Large intestine (tissue), 12 donors: ENCODE measurements at places on chromosomes 4 and X. TPM values are rescaled to one million over a fixed set of nuclear protein-coding genes. Genes with fewer than 3 reads are reported as not detected.

CASP6 gene
- 108 TPM for polyA plus RNA-seq

DNA sequence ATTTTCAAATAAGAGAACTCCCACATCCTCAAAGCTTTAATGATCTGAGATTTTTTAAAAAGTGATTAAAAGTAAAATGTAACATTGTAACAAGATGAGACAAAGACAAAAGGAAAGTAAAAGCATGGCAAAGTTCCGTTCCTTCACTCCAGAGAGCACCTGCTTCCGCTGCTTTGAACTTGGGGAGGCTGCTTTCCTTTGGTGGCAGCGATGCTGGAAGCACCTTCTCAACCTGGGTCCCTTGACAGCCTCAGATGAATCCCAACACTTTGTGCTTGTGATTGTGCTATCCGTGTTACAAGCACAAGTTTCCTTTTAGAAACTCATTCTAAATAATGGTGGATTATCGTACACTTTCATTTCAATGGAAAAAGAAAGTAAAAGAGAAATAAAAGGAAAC, 59.7 kb downstream of the HADH start:
- H3K27me3 ChIP-seq = no peaks in the 10 kb centered on the region
- no peak for DNase-seq
- H3K4me3 ChIP-seq = no peak overlapping the region

PRKG2 gene
- polyA plus RNA-seq = 61.2 TPM

- peaks cover 29% of the 10 kb centered on the region for H3K4me1 ChIP-seq
- H3K4me3 ChIP-seq = no peak overlapping the region
- H3K27ac ChIP-seq = peak overlapping the region; percentile 5
- H3K27me3 ChIP-seq = no peaks in the 10 kb centered on the region
- H3K36me3 ChIP-seq = no peaks in the 10 kb centered on the region
Measured at GRCh38 chr4:159283696-159284095, 180.8 kb downstream of the RAPGEF2 start.

GRCh38 chr4:118968005-118968404, 79.4 kb downstream of the SYNPO2 start:
- H3K27ac ChIP-seq = peak overlapping the region; percentile 61
- no peak overlapping the region for H3K4me3 ChIP-seq
- DNase-seq = peak; percentile 86
- H3K27me3 ChIP-seq = no peaks in the 10 kb centered on the region

- H3K4me3 ChIP-seq = no peak overlapping the region
- no peak for DNase-seq
- H3K27ac ChIP-seq = no peak overlapping the region
- H3K27me3 ChIP-seq = no peaks in the 10 kb centered on the region
Measured at GRCh38 chrX:55120761-55121358, 32.0 kb downstream of the PAGE2 start.

PPP4R3C gene
- polyA plus RNA-seq = not detected

SEC31A gene
- 311 TPM for polyA plus RNA-seq

DNA sequence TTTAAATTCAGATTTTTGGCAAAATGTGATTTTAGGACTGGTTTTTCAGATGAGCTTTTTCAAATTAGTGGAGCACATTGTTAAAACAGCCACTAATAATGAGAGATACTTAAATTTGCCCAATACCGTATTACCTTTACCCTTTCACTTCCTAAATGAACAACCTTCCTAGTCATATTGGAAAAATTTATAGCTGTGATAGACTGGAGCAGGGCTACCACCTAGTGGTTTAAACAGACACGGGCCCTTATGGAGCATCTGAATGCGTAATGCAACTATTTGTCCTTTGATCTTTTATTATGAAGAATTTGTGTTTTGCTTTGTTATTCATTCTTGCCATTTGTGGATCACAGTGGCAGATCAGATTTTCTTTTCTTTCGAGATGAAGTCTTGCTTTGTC, 72.7 kb downstream of the KDM6A start:
- no peaks in the 10 kb centered on the region for H3K36me3 ChIP-seq
- H3K27me3 ChIP-seq = no peaks in the 10 kb centered on the region
- no peak overlapping the region for H3K27ac ChIP-seq
- no peak for DNase-seq
- H3K4me1 ChIP-seq = no peaks in the 10 kb centered on the region
- no peak overlapping the region for H3K4me3 ChIP-seq

GPR34 gene
- 10.5 TPM for polyA plus RNA-seq

MAGEC2 gene
- not detected for polyA plus RNA-seq

XK gene
- polyA plus RNA-seq = 12.3 TPM

NMU gene
- polyA plus RNA-seq = 1.3 TPM

DNA sequence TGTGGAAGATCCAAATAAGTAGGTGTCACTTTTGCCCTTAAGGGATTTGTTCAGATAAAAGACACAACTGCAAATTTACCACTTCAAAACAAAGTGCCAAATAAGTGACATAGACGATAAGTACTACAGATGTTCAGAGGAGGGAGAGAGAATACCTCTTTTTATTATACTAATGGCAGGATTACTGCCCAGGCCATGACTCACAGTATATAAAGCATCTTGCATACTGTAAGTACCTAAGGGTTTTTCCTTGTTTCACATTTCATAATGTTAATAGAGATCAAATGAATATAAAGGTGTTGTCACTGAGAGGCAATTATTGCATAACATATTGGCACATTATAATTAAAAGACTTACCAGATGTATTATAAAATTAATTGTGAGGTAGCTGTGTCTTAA, 46.4 kb downstream of the PTPN13 start:
- peaks cover 6% of the 10 kb centered on the region for H3K36me3 ChIP-seq
- no peak overlapping the region for H3K27ac ChIP-seq
- no peak overlapping the region for H3K4me3 ChIP-seq
- DNase-seq = no peak
- H3K27me3 ChIP-seq = no peaks in the 10 kb centered on the region

DNA sequence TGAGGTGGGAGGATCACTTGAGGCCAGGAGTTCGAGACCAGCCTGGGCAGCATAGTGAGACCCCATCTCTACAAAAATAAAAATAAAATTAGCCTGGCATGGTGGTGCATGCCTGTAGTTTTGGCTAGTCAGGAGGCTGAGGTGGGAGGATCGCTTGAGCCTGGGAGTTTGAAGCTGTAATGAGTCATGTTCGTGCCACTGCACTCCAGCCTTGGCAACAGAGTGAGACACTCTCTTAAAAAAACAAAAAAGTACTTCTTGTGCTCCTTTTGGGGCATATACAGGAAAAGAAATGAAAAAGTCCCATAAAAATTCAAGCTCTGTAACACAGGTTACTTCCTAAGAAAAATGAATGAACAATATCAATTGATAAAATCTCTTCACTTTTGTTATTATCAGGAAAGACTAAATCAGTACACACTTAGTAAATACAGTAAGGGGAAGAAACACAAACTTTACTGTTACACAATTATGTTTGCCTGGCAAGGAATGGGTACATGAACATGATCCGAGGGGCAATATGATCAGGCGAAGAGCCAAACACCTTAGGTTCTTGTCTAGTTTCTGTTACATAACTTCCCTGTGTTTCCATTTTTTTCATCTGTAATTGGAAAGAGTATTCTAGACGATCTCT, 46.9 kb downstream of the CCDC158 start:
- peaks cover 23% of the 10 kb centered on the region for H3K4me1 ChIP-seq
- H3K27ac ChIP-seq = no peak overlapping the region
- no peak overlapping the region for H3K4me3 ChIP-seq
- H3K36me3 ChIP-seq = no peaks in the 10 kb centered on the region

TCP11X2 gene
- polyA plus RNA-seq = 0.25 TPM

- no peaks in the 10 kb centered on the region for H3K4me1 ChIP-seq
- no peaks in the 10 kb centered on the region for H3K36me3 ChIP-seq
- H3K4me3 ChIP-seq = no peak overlapping the region
- H3K27me3 ChIP-seq = no peaks in the 10 kb centered on the region
Measured at GRCh38 chr4:142065086-142065647, 428.8 kb downstream of the IL15 start.

DNA sequence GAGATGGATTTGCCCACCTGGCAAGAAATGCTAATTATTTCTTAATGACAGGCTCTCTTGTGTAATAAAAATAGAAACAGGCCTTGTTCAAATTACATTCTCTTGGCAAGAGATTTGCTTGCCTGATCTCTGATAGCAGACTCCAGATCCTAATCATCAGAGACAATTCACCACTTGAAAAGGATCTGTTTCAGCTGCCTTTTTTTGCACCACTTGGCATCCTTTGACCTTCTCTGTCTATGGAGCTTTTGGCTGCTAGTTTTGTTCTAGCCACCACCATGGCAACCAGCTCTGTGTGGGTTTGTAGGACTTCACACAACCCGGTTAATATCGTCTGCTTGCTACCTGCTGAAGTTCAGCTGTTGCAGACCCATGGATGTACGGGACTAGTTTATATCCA, 241.1 kb upstream of the TLL1 start:
- H3K36me3 ChIP-seq = no peaks in the 10 kb centered on the region
- H3K27ac ChIP-seq = no peak overlapping the region
- H3K27me3 ChIP-seq = no peaks in the 10 kb centered on the region
- no peaks in the 10 kb centered on the region for H3K4me1 ChIP-seq
- peak; percentile 2 for DNase-seq

MAML3 gene
- polyA plus RNA-seq = 10.6 TPM

GRCh38 chrX:107672955-107673378, 44.7 kb downstream of the PRPS1 start:
- peaks cover 39% of the 10 kb centered on the region for H3K4me1 ChIP-seq
- no peaks in the 10 kb centered on the region for H3K27me3 ChIP-seq
- no peaks in the 10 kb centered on the region for H3K36me3 ChIP-seq
- H3K4me3 ChIP-seq = no peak overlapping the region
- DNase-seq = peak; percentile 79
- peak overlapping the region; percentile 68 for H3K27ac ChIP-seq

ARR3 gene
- 0.43 TPM for polyA plus RNA-seq

TMPRSS11F gene
- not detected for polyA plus RNA-seq

DNA sequence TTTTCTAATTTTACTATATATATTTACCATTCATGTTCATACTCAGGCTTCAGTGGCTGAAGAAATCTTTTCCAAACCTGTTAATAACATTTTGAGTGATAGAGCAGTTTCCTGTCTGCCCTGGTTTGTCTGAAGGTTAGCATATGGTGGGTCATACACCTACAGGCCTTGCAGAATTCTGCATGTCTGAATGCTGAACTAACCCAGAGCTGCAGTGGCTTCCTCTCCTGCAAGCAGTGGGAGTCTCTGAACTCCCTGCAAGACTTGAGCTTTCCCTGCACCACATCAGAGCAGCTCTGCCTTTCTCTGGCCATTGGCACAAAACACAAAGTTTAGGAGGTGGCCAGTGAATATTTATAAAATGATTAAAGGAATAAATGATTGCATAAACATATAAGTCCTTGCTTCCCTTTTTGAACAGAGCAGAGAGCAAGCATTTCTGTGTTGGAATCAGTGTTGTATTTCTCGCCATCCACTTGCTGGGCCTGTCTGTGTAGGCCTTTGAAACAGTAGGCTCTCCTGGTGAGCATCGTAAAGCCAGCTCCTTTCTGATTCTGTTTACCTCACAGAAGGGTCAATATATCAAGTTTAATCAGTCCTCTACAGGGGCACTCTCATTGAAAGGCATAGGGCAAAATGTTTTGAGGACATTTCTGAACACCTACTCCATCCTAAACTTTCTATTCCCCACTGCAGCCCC, 15.0 kb upstream of the UNC5C start:
- H3K27me3 ChIP-seq = no peaks in the 10 kb centered on the region
- H3K4me3 ChIP-seq = no peak overlapping the region
- no peaks in the 10 kb centered on the region for H3K36me3 ChIP-seq
- DNase-seq = no peak
- no peak overlapping the region for H3K27ac ChIP-seq

GRCh38 chr4:60544981-60545380, 655.1 kb upstream of the ADGRL3 start:
- H3K4me3 ChIP-seq = no peak overlapping the region
- H3K4me1 ChIP-seq = no peaks in the 10 kb centered on the region
- H3K27me3 ChIP-seq = no peaks in the 10 kb centered on the region

GRCh38 chr4:8892556-8893226, 21.1 kb upstream of the HMX1 start:
- no peaks in the 10 kb centered on the region for H3K36me3 ChIP-seq
- no peak overlapping the region for H3K27ac ChIP-seq
- no peak for DNase-seq

ERCC6L gene
- polyA plus RNA-seq = 2.4 TPM

TLL1 gene
- polyA plus RNA-seq = 2.8 TPM
